ENCODE measurements at places on chromosomes 11 and 22.

- DNase-seq: no peak
Measured at GRCh38 chr11:8017894-8018483, 30.9 kb downstream of the EIF3F start.

DNA sequence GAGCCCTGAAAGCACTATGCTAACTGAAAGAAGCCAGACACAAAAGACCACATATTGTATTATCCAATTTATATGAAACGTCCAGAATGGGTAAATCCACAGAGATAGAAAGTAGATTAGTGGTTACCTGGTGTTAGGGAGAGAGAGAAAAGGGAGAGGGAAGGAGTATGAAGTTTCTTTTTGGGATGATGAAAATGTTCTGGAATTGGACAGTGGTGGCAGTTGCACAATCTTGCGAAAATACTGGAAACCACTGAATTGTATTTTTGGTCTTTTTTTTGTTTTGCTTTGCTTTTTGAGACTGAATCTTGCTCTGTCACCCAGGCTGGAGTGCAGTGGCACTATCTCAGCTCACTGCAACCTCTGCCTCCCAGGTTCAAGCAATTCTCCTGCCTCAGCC is 63.5 kb downstream of the MRTFA start:
- no peak for DNase-seq

GRCh38 chr11:46951864-46952263 is 15.3 kb downstream of the CSTPP1 start:
- no peak for DNase-seq

DNA sequence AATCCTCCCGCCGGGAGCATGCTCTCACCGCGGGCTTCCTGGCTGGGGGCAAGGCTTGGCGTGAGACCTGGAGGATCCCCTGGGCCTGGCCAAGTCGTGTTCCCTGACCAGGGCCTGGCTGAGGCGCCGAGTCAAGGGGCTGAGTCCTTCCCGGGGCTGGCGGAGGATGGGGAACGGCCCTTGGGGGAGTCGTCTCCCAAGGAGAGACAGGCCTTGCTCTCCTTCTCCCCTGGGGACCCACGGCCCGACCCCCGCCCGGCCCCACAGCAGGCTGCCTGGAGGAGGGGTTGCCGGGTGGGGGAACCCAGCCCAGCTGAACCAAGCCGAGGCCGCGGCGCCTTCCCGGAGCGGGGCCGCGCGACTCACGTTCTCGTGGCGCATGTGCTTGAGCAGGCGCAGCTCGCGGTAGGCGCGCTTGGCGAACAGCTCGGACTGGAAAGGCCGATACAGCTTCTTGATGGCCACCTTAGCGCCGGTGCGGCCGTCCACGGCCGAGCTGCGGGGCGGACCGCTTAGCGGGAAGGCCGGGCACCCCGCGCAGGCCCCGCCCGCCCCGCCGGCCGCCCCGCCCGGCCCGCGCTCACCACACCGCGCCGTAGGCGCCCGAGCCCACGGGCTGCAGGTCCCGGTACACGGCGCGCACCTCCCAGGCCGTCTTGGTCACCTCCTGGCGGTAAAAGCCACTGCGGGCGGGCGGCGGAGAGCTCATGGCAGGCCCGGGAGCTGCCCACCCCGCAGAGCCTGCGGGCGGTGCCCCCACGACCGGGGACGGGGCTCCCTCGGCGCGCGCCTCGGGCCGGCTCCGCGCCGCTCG is 475 bp downstream of the MAPK12 start:
- DNase-seq: peak; percentile 70

DNA sequence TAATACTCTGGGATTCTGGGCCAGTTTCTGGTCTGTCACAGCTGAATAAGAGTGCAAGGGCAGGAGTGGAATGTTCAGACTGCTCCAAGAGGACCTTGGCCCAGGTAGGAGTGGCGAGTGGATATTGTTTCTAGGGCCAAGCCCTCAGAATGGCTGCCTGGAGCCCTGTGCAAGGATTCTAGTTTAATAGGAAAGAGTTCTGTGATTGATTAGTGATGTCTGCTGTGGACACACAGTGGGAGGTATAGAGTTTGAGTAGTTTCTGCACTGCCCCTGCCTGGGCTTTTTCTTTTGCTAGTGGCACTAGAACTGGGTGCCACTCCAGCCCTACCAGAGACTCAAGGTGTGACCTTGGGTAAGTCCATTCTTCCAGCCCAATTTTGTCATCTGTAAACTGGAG is 9.7 kb upstream of the MPPED1 start:
- DNase-seq: no peak

GRCh38 chr11:1348146-1348795 is 38.8 kb upstream of the TOLLIP start:
- no peak for DNase-seq

- no peak for DNase-seq
Measured at GRCh38 chr11:11779975-11780374, 61.8 kb upstream of the USP47 start.

GRCh38 chr11:132977746-132978145 is 554.6 kb downstream of the OPCML start:
- DNase-seq: no peak

DNA sequence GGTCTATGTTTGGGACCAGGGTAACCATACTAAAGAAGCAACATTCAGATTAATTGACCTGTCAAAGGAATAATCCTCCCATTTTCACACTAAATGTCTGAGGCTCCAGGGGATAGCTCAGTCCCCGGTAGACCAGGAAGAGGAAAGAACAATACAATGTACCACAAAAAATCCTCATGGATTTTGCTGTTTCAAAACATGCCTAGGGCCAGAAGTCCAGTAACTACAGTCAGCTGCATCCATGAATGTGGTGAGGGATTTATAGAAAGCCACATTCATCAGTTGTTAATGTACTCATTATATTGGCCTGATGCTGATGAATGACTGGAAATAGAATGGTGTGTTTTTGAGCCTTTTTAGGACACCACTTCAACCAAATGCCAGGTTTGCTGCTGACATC is 6.9 kb upstream of the ETS1 start:
- no peak for DNase-seq

All from RPMI8226 (cell line).